ENCODE measurements at places on chromosomes 16 and 17. TPM values are rescaled to one million over a fixed set of nuclear protein-coding genes. Genes with fewer than 3 reads are reported as not detected.

HID1 gene
- total RNA-seq = 13.2 TPM

AOC2 gene
- total RNA-seq = 3.7 TPM

CLEC18C gene
- total RNA-seq = 1.2 TPM

ARRB2 gene
- 325 TPM for total RNA-seq

CDH13 gene
- total RNA-seq = not detected

EPX gene
- total RNA-seq = 0.13 TPM
